ENCODE measurements at places on chromosomes 13 and 19. TPM values are rescaled to one million over a fixed set of nuclear protein-coding genes. Genes with fewer than 3 reads are reported as not detected.

The KLK10 gene
- 0.32 TPM for total RNA-seq

The TSHZ3 gene
- total RNA-seq = 4.3 TPM

The LILRB4 gene
- total RNA-seq = 11.8 TPM

The ADAMTS10 gene
- 10.8 TPM for total RNA-seq

The C13orf46 gene
- 1.4 TPM for total RNA-seq

The LRRC4B gene
- 2.9 TPM for total RNA-seq

The NLRP11 gene
- total RNA-seq = not detected

DNA sequence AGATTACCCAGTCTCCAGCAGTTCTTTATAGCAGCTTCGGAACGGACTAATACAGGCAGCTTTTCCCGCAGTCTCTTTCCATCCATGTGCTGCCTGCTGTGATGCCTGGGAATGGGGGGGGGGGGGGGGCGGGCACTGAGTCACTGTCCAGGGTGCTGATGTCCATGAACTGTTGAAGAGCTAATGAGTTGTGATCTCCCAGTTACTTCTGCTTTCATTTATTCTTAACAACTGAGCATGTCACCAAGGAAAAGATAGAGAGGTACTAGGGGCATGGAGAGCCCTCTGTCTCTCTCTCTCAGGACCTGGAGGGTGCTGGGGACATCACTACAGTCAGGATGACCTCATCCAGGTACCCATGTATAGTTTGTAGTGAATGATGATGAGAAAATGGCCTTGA is 20.3 kb upstream of the CEACAM1 start:
- no peak for DNase-seq

GRCh38 chr13:105595471-105595870 is 940.0 kb downstream of the EFNB2 start:
- DNase-seq = no peak

- no peak for DNase-seq
Observed at GRCh38 chr13:32932376-32932775, 83.8 kb upstream of the KL start.

GRCh38 chr13:111403266-111403665 is 82.8 kb downstream of the TEX29 start:
- no peak for DNase-seq

DNA sequence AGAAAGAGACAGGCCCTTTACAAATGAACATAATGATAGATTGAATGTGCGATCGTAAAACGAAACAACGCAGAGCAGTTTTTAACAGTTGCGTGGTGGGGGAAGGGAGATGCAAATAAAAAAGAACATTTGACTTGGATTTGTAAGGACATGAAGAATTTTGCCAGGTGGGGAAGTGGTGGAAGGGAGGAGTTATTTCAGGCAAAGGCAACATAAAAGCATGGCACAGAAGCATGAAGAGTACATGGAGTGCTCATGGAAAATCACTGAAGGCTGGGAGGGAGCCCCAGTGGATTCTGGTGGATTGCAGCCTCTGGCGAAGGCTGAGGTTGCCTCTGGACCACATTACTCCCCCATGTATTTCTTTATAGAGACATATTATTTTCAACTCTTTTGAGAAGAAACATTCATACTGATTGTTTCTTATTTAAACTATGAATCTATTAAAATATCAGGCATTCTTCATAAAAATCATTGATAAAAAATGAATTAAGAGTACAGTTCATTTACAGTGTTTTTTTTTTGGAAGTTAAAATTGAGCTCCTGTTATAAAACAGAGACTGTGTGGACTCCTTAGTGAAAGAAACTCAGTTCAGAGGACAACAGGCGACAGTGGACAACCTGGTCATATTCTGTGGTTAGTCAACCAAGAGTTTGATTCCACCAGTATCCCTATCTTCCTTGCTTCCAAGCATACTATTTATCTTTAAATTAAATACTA is 57.5 kb downstream of the STARD13 start:
- DNase-seq = no peak

DNA sequence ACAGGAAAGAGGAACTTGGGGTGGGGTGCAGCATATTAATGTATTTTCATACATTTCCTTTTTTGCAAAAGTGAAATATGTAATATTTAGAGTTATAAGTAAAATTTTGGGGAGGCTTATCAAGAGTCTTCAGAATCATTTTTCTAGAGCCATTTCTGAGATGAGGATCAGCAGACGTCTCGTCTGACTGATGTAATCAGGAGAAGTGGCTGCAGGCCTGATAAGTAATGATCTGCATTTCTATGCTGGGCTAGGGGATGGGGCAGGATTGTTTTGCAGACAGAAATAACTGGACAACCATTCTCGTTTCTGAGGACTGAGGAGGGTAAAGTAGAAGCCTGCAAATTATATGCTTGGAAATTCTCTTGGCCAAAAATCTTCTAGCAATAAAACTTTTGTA is 89.2 kb upstream of the ARGLU1 start:
- no peak for DNase-seq

DNA sequence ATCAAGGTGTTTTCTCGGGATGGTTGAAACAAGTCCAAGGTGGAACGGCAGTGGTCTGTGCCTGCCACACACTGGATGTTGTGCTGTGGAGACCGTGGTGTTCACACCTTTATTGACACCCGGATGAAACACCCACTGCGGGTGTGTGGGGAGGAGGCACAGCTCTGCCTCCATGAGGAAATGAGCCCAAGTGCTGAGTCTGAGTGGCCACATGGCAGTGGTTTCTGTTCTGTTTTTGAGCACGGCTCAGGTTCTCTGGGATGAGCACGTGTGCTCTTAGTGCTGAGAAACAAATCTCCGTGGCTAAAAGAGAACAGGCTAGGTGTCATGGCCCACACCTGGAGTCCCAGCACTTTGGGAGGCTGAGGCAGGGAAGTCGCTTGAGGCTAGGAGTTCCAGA is 29.5 kb downstream of the UPF1 start:
- no peak for DNase-seq

DNA sequence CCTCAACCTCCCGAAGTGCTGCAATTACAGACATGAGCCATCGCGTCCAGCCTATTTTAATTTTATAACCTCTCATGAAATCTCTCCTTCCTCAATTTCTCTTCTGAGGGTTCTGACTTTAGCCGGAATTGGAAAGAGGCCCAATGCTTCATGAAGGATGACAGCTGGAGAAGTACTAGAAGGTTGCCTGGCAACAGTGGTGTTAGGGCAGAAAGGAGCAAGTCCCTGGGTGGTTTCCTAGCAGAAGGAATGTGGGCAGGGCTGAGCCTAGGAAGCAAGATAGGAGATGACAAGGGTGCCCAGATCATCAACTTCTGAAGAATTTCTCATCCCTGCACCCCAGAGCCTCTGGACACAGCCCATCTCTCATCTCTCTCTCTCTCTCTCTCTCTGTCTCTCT is 25.8 kb downstream of the CACNG6 start:
- no peak for DNase-seq

DNA sequence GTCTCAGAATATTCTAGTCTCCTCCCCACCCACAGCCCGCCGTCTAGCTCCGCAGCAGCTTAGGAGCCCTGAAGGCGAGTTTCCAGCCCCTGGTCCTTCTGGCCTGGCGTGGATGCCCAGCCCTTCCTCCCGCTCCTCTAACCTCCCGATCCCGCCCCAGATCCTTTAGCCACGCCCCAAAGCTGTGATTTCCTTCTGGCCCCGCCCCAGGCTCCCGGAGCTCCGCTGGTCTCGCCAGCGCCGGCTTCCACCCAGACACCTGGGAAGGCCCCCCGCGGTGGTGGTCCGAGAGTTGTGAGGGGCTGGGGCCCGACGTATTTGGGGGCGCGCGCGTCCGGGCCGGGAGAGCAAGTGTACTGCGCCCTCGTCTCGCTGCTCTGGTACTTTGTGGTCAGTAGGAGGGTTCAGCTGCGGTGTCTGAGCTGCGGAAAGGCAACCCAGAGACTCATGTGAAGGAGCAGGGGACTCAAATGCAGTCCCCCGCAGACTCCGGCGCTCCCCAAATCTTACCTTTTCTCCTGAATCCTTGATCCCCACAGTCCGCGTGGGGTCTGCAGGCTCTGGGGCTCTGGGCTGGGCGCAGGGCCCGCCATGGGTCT is at the start of gene CGB7:
Gene CGB7 (minus strand): TSS at position 114 of the 599 bp plus-strand sequence. CDS start 2,374 bp downstream, outside the sequence.
- DNase-seq = peak; percentile 85

DNA sequence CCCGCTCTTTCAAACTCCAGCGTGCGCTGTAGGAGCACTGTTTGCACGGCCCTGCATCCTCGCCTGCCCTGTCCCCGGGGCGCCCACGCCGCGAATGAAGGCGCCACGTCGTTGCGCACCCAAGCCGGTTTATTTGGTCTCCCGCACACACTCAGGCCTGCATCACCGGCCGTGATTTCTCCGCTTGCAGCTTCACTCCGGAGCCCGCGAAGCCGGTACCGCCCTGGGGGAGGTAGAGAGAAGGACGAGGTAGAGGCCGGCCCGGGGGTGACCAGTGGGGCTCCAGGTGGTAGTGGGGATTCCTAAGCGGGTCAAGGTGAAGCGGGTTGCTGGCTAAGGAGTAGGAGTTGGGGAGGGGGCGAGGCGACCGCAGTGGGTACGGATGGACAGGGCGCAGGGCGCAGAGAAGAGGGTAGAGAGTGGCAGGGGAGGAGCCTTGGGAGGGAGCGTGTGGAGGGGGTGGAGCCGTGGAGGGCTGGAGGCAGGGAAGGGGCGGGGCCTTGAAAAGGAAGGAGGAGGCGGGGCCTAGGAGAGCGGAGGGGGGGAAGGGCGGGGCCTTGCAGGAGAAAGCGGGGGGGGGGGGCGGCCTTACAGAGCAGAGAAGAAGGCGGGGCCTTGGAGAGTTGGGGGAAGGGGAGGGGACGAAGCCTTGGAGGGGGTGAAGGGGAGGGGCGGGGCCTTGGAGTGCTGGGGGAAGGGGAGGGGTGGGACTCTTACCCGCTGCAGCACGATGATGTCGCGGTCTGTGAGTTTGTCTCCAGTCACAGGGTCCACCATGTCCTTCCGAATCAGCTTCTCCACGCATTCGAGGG is 24.6 kb downstream of the NOSIP start:
- peak; percentile 68 for DNase-seq

DNA sequence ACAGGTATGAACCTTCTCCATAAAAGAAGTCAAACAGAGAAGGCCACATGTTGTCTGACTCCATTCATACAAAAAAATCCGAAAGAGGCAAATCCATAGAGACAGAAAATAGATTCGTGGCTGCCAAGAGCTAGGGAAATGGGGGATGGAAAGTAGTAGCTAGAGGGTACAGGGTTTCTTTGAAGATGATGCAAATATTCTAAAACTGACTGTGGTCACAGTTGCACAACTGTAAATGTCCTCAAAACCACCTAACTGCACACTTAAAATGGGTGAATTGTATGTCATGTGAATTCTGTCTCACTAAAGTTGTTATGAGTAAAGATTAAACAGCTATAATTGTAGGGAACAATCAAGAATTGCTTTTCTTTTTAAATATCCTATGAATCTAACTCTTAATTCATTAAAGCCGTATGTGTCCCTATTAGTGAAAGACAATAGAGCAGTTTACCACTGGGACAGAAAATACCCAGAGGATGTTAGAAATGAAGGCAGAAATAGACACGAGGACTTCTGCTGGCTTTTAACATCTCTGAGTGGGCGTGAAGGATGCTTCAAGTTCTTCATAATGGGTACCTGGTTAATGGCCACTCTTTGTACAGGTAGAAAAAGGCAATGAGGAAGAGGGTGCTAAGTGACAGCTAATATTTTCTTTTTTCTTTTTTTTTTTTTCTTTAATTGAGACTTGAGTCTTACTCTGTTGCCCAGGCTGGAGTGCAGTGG is 21.2 kb downstream of the INSR start:
- no peak for DNase-seq

DNA sequence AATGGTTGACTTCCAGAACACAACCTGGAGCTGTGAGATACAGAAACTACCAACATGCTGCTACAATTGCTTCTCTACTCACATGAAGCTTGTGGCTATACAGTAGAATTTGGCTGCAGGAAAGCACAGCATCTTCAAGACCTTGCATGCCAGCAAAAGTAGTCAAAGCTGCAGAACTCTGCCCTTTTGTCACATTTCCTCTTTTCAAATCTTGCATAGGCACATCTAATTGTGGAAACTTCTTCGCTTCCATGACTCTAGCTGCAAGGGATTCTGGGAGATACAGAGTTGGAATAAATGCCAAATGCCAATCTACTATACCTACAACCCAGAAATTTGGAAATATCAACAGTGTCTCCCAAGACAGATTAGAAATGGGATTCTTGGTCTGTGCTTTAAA is 462.2 kb downstream of the FOXO1 start:
- no peak for DNase-seq

GRCh38 chr13:51912511-51913225 is 50.9 kb downstream of the CCDC70 start:
- DNase-seq = no peak

DNA sequence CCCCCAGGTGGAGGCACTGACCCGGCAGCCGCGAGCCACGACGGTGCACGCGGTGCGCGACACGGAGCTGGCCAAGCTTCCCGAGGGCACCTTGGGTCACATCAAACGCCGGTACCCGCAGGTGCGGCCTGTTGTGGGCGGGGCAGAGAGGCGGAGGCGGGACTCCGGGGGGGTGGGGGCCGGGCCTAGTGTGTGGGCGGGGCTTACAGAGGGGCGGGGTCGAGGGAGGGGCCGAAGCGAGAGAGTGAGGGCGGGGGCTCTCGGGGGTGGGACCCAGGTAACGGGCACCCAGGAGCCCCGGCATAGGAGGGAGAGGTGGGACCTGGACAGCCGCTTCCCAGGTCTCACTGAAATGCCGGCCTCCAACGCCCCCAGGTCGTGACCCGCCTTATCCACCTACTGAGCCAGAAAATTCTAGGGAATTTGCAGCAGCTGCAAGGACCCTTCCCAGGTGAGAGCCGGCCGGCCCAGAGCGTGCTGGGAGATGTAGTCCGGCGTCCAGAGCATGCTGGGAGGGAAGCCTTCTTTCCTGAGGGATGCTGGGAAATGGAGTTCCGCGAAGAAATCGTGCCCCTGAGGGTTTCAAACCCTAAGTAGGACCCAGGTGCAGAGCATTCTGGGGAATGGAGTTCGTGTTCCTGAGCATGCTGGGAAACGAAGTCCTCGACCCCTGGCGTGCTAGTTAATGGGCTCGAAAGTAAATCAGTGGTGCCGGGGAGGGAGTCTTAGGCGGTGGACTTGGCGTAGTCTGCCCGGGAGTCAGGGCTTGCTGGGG is 15.7 kb downstream of the PNPLA6 start:
- DNase-seq = peak; percentile 75

GRCh38 chr13:41111454-41111853 is 21.1 kb downstream of the KBTBD6 start:
- no peak for DNase-seq

- DNase-seq = no peak
Observed at GRCh38 chr19:55137915-55138314, 11.1 kb downstream of the TNNT1 start.

DNA sequence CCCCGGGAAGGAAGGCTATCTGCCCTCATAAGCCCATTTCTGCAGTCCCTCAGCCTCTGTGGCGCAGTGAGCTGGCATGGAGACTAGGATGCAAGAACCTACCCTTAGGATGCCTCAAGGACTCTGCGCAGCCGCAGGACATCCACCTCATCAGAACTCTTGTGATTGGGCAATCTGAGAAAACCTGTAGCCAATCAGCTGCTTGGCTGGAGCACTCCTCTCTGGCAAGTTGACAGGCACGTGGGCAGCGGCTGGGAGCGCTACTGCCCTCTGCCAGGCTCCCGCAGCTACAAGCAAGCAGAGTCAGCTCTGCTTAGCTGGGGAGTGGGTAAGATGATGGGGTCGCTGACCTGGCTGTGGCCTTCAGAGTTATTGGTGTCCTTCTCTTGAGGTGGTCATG is 1.5 kb upstream of the ECSIT start:
- peak; percentile 84 for DNase-seq

- no peak for DNase-seq
Observed at GRCh38 chr13:36681894-36682624, 8.2 kb downstream of the SERTM1 start.
